ENCODE measurements at places on chromosomes 2 and 18.

- no peak for DNase-seq
Observed at GRCh38 chr2:78861546-78861945, 164.0 kb upstream of the REG3G start.

DNA sequence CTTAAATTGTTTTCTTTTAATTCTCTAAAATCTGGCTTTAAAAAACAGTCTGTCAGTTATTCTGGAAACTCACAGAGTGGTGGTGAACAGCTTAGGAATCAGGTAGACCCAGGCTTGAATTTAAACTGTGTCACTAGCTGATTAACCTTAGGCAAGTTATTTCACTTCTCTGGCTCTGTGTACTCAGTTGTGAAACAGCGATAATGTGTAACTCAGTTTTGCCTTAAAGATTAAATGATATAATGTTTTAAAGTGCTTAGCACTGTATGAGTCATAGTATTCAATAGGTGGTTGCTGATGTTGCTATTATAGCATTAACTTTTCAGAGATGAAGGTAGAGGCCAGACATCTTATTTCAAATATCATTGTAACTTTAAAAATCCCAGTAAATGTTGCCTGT lies 40.7 kb downstream of the PKP4 start:
- DNase-seq = no peak

DNA sequence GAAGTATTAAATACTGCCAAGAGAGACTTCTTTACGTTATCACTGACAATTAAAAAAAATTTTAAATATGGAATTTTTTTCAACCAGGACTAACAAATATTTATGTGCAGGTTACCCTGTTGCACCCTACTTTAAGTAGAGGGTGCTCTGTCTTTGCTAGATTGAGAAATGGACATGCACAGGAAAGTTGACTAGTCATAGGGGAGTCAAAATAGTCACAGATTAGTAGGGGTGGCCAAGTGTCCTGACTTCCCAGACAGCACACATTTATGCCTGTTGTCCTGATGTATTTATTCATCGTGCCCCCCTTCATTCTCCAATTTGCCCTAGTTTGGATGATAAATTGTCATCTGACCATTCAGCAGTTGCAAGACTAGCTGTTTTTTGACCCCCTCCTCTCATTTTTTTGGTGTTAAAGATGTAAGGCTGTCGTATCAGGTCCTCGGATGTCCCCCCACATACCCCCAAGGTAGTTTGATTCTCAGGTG lies 20.3 kb downstream of the CAB39 start:
- no peak for DNase-seq

GRCh38 chr2:228983700-228984099 lies 287.4 kb downstream of the PID1 start:
- DNase-seq = no peak

DNA sequence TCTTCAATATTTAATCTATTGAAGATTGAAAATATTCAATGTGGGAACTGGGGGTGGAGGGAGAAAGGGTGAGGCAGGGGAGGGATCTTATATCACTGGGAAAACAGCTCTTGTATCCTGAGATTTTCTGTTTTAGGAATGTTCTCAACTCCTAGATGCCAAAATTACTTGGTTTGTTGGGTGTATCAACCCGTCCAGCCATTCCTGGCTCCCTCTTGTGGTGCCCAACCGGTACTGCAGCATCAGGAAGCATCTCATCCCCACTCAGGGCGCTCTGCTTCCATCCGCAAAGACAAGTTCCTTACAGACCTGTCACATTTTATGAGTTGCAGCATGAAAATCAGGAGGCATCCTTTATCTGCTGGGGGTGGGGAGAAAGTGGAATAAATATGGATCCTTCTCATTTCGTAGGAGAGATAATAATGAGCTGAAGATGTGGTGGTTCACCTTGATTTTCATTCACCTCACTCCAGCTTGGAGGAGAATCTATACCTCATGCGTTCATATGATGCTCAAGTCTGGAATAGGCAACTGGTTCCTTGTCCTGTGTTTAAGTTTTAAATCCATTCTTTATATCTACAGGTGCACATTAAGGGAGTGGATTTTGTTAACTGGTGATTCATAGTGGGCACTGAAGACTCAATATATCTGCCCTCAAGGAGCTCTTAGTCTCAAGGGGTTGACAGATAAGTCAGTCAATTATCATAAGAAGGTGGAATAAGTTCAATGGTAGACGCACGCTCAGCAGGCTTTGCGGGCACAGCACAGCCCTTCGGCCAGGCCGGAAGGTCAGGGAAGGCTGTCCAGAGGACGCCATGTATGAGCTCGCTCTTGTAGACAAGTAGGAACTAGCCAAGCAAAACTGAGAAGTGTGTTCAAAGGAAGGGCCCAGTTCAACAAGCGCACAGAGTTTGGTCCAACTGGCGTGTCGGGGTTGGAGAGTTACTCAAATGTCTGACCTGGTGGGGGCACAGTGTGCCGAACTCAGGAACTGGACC lies 127.3 kb downstream of the RNF144A start:
- DNase-seq = peak; percentile 40

DNA sequence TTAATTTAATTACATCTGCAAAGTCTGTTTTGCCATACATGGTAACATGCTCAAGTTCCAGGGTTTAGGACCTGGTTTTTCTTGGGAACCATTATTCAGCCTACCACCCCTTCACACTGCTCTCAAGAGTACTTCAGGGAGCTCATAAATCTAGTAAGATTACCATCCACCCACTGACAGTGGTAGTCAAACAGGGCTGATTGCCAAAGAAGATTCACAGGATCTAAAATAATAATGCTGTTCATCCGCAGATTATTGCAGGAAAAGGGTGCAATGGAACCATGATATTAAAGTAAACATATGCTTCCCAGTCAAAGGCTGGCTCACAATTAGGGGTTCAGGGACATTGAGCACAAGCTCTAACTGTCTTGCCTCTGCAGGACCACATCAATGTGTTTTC lies 148.0 kb upstream of the CYRIA start:
- peak; percentile 66 for DNase-seq

DNA sequence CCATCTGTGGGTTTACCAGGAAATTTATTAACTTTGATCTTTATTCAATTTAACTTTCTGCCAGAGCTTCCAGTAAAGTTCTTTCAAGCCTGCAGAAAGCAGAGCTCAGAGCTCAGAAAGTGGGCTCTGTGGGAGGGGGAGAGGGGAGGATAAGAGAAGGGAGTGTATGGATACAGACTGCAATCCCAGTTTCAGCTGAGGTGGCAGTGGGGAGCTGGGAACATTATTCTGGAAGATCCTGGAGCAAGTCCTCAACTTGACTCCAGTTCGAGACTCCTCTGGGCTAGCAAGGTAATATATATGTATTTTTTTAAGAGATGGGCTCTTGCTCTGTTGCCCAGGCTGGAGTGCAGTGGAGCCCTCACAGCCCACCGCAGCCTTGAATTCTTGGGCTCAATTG lies 108.9 kb upstream of the NABP1 start:
- DNase-seq = no peak

DNA sequence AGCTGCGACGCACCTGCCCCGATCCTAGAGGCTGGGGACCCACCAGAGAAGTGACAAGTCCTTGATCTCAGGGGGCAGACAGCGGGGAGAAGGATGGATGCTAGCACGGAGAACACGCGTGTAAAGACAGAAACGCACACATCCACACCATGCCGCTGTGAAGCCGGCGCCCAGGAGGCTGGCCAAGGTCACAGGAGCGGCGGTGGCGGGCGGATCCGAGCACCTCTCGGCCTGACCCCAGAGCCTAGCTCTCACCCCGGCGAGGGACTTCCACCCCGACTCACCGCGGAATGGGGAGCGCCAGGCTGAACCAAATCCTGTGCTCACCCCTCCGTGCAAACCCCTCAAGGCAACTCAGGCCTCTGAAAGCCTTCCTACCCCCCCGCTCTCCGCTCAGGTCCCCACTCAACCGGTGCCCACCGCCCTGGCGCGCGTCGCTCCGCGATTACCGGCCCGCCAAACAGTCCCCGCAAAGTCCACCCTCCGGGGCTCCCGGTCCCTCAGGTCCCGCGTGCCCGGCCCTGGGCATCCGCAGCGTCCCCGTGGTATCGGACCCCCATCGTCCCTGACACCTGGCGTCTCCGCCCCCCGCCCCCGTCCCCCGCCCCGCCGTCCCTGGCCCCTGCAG lies 460 bp upstream of the LRRFIP1 start:
- DNase-seq = no peak

GRCh38 chr2:120489023-120489422 lies 143.1 kb downstream of the INHBB start:
- DNase-seq = no peak

DNA sequence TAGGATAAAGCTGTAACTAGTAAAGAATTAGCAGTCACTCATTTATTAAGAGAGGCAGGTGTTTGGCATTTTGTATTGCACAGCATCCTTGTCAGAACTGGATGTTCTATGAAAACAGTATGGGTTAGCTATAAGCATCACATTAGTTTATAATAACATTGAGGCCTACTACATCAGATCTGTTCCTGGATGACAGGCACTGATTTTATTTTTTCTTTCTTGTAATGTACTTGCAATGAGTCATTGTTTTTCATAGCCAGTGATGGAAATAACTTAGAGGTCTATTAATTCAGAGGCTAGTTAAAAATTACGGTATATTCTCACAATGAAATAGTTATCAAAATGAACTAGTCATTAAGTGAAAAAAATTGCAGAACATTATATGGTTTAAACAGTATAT lies 13.0 kb upstream of the RMDN2 start:
- DNase-seq = no peak

- DNase-seq = no peak
Observed at GRCh38 chr18:78770139-78770822, 209.3 kb upstream of the SALL3 start.

DNA sequence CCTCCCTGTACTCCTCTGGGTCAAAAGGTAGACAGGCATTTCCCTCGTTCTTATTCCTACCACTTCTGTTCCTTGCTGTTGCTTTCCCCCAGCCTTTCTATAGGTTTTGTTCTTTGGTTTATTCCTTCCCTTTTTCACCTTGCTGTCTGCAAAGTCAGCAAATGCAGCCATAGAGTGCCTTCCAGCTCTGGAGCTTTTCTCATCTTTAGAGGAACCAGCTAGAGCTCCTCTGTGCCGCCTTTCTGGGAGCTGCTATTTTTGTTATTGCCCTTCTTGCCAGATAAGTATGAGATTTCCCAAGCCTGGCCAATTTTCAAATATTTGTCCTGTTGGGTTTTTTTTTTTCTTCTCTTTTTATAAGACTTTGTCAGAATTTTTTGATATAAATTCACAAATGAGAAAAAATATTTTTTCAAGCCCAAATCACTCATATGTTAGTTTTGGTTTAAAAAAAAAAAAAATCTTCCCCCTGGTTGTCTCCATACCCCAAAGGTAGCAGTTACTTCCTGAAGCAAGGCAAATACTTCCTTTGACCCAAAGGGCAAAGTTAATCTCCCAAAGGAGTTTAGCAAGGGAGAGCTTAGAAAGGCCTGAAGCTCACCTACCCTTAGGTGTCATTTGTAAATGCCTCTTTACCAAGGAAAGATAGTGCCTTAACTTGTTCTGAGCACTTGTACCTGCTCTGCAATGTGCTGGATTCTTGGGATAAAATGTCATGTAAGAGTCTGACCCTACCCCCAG lies 5.1 kb upstream of the TTC27 start:
- no peak for DNase-seq

DNA sequence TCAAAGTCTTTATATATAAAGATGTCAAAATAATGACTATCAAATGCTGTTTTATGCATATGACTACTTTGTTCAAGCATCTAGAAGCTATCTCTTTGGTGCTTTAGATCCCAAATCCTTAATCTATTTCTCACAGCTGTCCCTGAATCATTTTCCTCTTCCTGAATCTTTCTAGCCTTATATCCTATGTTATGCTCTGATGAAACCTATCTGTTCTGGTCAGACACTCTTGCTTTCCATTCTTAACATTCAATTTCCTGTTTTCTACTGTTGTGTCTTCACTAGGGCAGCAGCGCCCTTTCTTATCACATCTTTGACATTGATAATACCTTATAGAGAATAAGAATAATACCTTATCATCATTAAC lies 6.3 kb upstream of the PARD3B start:
- DNase-seq = no peak

GRCh38 chr18:9413576-9413975 lies 61.7 kb upstream of the RALBP1 start:
- no peak for DNase-seq

- DNase-seq = no peak
Observed at GRCh38 chr2:6442252-6442985, 423.3 kb downstream of the CMPK2 start.

DNA sequence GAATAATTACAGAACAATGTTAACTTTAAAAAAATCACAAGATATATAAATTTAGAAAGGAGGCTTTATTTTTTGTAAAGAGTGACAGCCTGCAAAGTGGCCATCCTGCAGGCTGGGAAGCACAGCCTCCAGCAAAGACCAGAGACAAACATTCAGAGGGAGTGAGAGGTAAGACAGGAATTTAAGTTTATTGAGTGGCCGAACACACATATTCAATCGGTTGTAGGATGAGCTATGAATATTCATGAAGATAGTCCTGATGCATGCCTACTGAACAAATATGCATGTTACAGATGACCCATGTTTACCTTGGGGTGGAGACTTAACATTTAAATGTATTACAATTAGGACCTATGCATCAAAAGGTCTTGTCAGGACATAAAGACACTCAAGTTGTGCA lies 33.4 kb upstream of the HNRNPA3 start:
- no peak for DNase-seq

GRCh38 chr2:118249531-118249930 lies 161.3 kb downstream of the INSIG2 start:
- no peak for DNase-seq

GRCh38 chr2:207371877-207372276 lies 157.9 kb upstream of the CREB1 start:
- no peak for DNase-seq
